ENCODE measurements at places on chromosomes 2 and 18.

DNA sequence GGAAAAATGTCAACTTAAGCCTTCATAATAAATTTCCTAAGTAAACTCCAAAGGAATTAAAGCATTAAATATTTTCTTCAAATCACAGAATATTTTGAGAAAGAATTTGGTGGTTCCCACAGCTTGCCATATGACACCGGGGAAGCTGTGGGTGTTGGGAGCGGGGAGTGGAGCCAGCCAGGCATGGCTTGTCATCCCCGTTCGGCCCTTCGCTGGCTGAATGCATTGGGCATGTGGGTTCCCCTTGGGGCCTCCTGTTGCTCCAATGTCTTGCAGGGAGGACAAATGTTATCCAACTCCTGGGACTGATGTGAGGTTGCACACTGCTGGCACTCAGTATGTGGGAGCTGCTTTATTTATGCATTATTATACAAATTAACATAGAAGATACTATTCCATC, 18.6 kb downstream of the NGEF start:
- DNase-seq = peak; percentile 48

DNA sequence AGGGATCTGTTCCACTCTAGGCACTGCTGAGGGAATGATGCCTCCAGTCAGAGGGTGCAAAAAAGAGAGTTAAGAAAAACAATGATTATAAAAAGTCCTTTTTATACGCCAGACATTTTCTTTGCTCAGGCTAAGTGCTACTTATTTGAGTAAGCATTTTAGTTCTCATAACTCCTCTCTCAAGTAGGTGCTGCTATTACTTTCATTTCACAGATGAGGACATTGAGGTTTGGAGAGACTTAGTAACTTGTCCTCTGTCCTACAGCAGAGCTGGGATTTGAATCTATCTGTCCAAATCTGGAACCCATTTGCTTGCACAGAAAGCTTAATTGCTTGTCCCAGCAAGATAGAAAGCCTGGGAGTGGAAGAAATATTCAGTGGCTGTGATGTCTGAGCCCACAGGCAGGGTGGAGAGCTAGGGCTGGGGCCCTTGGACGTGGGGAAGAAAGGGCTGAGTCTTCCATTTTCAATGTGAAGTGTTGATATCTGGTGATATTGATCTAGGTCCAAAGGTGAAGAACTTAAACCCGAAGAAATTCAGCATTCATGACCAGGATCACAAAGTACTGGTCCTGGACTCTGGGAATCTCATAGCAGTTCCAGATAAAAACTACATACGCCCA, 5.8 kb downstream of the IL37 start:
- no peak for DNase-seq

GRCh38 chr2:74927621-74928020, 30.8 kb upstream of the POLE4 start:
- no peak for DNase-seq

DNA sequence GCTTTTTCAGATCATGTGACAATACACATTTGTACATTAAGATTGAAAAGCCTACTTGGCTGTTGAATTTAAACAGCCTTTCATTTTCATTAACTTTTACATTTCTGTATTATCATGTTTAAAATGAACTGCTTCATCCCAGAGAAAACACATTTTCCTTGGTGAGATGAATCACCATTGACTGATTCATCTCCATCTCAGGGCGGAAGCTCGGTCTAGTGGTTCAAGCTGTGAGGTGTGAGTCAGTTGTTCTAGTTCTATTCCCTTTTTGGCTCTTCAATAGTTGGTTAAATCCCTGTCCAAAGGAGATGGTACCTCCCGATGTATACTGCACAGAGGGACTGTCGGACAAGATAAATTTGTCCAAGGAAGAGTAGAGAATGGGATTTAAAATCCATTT, 189.7 kb downstream of the ADCYAP1 start:
- DNase-seq = no peak

GRCh38 chr2:174939046-174939445, 66.1 kb downstream of the CHN1 start:
- no peak for DNase-seq

DNA sequence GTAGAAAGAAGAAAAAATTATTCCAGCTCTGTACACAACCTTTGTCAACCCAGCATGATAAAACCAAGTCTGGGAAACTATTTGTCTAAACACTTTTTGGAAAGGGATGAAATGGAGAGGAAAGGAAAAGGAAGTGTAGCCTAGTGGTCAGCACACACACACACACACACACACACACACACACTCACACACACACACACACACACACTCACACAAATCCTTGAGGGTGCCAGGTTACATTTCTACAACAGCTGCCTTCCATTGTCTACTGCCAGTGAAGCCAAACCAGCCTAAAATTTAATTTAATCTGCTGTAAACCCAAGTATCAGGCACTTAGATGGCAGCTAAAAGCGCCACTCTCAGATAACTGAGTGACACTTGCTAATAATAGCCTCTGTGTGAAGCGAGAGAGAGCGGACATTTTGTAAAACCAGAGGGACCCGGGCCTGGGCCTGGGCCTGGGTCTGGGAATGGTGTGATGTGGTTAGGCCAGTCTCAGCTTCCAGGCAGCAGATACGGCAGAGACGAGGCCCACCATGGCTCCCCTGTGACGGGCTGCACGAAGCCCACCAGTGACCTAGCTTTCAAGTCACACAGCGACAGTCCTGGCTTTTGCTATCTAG, 32.4 kb downstream of the BCL11A start:
- no peak for DNase-seq

DNA sequence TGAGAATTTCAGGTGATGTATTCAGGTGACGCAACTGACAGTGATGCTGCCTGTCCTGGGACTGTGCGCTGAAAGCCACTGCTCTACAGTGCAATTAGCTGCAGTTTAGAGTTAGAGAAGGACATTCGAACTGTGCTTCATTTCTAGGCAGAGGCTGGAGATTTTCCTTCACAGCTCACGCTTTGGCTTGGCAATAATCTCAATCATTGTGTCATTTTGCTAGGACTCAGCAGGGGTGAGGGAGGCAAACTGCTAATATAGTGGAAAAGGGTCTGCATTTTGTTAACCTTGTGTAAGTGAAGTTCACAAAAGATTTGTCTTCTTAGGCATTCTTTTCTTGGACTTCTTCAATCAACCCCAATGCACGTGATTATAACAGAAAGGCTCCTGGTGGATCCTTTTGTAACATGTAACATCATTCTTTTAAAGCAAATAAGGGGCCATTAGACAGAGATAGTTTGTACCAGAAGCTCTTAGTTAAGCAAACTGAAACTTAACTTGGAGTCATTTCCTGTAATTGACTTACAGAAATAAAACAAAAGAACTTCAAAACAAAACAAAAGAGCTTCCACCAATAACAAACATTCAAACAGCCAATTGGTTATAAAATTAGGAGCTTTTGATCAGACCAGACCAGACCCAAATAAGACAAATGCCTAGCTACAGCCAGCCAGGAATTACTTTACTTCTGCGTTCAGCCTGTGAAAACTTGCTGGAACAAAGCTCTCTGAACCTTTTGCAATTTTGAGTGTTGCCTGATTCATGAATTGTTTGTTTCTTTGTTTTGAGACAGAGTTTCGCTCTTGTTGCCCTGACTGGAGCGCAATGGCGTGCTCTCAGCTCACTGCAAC, 1376.3 kb upstream of the CELF4 start:
- DNase-seq = no peak

DNA sequence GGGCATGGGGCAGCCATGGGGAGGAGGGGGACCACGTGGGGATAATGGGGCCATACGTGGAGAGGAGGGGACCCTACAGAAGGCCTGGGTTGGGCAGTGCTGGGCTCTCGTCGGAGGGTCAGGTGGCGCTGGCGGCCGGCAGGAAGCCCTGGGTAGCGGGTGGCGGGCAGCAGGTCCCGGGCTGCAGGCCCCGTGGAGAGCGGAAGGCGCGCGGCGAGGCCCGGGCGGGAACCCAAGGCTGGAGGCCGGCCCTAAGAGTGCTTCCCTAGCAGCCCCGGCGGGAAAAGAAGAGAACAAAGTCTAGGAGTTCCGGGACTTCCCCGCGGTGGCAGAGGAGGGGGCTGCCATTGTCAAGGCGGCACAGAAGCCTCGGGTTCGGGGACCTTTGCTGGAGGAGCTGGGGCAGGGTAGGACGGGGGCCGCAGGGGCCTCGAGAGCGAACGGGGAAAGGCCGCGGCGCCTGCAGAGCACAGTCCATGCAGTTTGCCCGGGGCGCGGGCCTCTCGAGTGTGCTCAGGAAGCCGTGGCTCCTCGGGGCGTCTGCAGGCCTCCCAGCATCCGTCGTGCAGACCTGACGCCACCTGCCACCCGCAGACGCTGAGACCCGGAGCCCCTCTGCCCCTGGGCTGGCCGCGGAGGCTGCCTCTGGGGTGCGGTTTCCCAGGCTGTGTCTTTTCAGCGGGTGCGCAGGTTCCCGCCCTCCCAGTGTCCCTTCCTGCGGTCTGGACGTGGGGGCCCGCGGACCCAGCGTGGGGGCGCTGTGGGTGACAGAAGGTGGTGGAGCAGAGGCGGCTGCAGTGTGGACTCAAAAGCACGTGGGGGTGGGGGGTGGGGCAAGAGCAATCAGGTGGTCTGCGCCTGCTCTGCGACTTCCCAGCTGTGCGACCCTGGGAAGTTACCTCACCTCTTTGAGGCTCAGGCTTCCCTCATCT, 19.4 kb upstream of the NCL start:
- no peak for DNase-seq

DNA sequence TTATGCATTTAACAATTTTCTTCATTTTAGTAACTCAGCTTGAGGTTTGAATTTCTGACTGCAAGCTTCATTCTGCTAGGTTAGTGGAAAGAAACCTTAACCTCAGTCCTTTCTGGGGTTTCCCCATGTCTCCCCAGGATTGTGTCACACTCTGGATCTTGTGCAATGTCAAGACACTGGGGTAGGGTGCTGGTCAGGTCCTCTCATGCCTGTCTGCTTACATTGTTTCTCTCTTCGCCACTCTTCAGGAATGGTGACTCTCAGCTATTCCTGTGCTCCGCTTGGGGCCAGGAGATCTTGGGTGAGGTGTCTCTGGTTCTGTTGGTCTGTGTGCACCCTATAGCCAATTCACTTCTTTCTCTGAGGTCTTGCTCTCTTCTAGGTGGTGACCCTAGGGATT, 23.9 kb downstream of the CTLA4 start:
- DNase-seq = no peak

DNA sequence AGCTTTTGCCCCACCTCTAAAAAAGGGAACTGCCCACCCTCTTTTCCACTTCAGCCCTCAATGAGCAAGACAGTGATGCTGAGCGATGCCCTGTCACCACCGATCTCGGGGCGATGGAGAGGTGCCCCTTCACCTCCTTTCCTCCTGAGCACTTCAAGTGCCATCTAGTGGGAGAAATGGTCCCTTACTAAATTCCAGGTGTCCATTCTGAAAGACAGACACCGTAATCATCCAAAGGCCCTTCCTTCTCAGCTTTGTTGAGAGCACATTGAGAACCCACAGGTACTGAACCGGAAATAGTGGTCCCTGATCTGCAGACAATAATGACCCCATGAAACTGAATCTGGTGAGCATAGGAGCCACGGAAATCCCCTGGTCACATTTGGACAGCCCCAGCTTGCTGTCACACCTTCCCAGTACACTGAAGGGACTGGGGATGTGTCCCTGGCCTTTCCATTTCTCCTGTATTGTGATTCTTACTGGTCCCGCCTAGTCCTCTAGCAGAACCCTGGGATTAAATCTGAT, 38.5 kb downstream of the KCTD18 start:
- peak; percentile 18 for DNase-seq

All from nephron progenitor cell (in vitro differentiated cells).